ENCODE measurements at places on chromosomes 2 and 18.

DNA sequence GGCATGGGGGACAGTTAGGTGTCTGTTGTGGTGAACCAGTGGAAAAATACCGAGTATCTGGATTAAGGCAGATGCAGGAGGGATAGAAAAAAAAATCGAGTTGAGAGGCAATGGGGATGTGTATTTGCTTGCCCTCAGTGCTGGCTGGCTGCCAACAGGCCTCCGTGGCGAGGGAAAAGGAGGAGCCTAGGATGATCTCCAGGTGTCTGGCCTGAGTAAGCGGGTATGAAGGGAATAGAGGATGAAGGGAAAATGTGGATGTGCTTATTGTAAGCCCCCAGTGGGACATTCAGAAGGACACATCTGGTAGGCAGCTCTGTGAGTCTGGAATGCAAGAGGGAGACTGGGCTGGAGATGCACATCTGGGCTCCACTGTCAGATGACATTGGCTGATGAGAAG is 22.8 kb downstream of the KCNS3 start:
- H3K4me1 ChIP-seq, result no peaks in the 10 kb centered on the region
- H3K36me3 ChIP-seq, result no peaks in the 10 kb centered on the region

DNA sequence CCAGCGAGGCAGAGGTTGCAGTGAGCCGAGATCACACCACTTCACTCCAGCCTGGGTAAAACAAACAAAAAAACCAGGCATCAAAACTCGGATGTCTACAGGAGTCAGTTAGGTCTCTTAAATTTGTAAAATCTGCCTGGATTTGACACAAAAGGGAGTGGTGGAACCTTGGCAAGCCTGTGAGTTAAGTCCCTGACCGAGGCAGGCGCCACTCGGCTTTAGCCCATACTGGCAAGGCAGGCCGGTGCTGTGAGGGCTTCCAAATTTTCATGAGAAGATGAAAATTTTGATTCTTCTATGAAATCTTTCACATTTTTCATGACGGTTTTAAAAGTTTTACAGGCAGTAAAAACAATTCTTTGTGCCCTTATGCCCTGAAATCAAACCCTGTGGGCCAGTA is 165.8 kb downstream of the FMNL2 start:
- H3K36me3 ChIP-seq, result no peaks in the 10 kb centered on the region
- no peaks in the 10 kb centered on the region for H3K27me3 ChIP-seq
- H3K4me3 ChIP-seq, result no peak overlapping the region
- peak overlapping the region; percentile 2 for H3K27ac ChIP-seq

GRCh38 chr2:221502270-221503010 is 69.7 kb downstream of the EPHA4 start:
- no peaks in the 10 kb centered on the region for H3K27me3 ChIP-seq
- no peak for DNase-seq
- H3K4me1 ChIP-seq, result peaks cover 9% of the 10 kb centered on the region
- no peak overlapping the region for H3K27ac ChIP-seq

- H3K4me3 ChIP-seq, result no peak overlapping the region
- no peak overlapping the region for H3K27ac ChIP-seq
Observed at GRCh38 chr2:231597014-231597611, 4.4 kb downstream of the TEX44 start.

DNA sequence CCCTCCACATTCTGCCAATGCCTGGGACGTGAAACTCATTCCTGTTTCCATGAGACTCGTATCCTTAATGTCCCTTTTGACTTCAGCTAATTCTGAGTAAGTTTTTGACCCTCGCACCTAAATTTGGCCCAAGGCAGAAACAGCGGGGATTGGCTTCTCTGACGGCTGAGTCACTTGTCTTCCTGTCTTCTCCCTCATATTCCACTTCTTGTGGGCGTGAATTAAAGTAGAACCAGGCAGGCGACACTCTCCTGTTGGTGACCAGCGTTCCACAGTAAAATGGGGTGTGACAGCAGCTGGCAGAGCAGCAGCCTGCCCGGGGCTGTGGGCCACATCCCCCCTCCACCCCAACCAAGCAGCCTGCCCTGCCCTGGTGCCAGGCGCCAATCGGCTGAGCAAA is 15.5 kb downstream of the TTC32 start:
- H3K4me1 ChIP-seq, result no peaks in the 10 kb centered on the region
- H3K27me3 ChIP-seq, result no peaks in the 10 kb centered on the region
- no peak overlapping the region for H3K4me3 ChIP-seq
- H3K27ac ChIP-seq, result no peak overlapping the region
- DNase-seq, result no peak

- H3K4me3 ChIP-seq, result no peak overlapping the region
- no peaks in the 10 kb centered on the region for H3K27me3 ChIP-seq
- H3K27ac ChIP-seq, result no peak overlapping the region
Observed at GRCh38 chr2:27909901-27910300, 19.4 kb downstream of the BABAM2 start.

GRCh38 chr2:159895258-159896065 is 97.5 kb upstream of the CD302 start:
- no peak overlapping the region for H3K4me3 ChIP-seq
- H3K27me3 ChIP-seq, result no peaks in the 10 kb centered on the region
- H3K36me3 ChIP-seq, result no peaks in the 10 kb centered on the region
- H3K27ac ChIP-seq, result no peak overlapping the region

DNA sequence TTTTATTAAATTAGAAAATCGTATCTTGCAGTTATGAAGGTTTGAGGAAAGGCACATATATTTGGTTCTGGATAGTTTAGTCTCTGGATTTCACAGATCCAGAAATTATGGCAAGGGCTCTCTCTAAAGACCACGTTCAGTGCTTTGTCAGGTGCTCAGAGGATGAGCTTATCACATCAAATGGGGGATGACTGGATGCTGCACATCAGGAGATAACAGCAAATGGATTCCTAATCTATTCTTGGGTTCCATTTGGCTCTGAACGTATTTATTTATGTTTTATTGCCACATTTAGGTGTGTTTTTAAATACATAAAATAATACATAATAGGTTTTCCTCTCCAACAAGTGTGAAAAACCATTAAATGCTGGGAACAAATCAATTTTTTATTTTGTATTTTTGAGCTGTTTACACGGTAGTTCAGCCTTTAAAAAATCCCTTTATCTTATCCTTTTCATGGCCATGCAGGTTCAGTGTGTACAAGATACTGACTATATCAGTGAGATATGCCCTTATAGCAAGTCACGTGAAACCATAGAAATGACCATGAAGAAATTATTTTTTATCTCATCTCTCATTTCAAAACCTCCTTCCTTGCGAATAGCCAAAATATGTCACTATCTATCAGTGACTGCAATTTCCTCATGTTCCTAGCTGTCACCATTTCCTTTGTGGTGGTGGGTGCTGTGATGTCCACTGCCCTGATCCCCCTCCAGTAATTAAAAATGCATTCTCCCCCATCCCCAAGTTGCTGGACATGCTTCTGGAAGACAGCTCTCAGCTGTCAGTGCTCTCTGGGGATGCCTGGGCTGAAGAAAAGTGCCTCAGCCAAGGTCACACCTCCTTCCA is 25.9 kb upstream of the CXCR4 start:
- no peaks in the 10 kb centered on the region for H3K36me3 ChIP-seq
- no peak overlapping the region for H3K27ac ChIP-seq
- no peak for DNase-seq
- H3K4me1 ChIP-seq, result peaks cover 17% of the 10 kb centered on the region
- no peak overlapping the region for H3K4me3 ChIP-seq

- H3K4me1 ChIP-seq, result peaks cover 8% of the 10 kb centered on the region
- H3K27ac ChIP-seq, result no peak overlapping the region
- H3K4me3 ChIP-seq, result no peak overlapping the region
- peaks cover 4% of the 10 kb centered on the region for H3K36me3 ChIP-seq
- DNase-seq, result no peak
Observed at GRCh38 chr2:143473820-143474219, 344.6 kb downstream of the ARHGAP15 start.

DNA sequence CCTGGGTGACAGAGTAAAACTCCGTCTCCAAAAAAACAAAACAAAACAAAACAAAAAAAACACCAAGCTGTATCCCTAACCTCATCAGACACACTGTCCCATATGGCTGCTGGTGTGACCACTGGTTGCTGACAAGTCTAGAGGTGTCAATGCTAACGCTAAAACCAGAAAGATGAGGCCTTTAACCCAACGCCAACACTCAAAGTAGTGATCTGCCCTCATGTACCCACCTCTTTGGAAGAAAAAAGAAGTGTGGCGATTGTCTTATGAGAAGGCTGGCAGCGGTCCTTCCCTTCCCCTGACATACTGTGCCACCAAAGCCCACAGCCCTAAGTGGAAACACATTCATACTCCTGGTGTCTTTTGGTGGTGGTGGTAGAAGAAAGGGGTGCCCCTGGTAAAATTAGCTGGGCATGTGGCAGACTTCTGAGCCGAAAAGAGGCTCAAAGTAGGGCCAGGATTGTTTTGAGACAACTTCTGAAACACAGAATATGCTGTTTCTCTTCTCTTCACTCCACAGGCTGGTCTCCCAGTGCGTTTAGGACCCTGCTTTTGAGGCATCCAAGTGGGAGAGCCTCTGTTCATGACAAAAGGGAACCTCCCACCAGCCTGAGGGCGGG is 9.8 kb downstream of the SERTAD2 start:
- no peak for DNase-seq
- no peaks in the 10 kb centered on the region for H3K27me3 ChIP-seq
- no peak overlapping the region for H3K4me3 ChIP-seq
- peaks cover 4% of the 10 kb centered on the region for H3K36me3 ChIP-seq

- no peaks in the 10 kb centered on the region for H3K27me3 ChIP-seq
- DNase-seq, result no peak
- peaks cover 17% of the 10 kb centered on the region for H3K36me3 ChIP-seq
- peaks cover 17% of the 10 kb centered on the region for H3K4me1 ChIP-seq
Observed at GRCh38 chr2:101828673-101829334, 131.3 kb downstream of the MAP4K4 start.

- H3K4me3 ChIP-seq, result no peak overlapping the region
- no peaks in the 10 kb centered on the region for H3K4me1 ChIP-seq
- DNase-seq, result no peak
- no peak overlapping the region for H3K27ac ChIP-seq
- H3K36me3 ChIP-seq, result no peaks in the 10 kb centered on the region
Observed at GRCh38 chr2:152584301-152584700, 133.0 kb downstream of the PRPF40A start.

GRCh38 chr2:239245107-239245506 is 155.7 kb downstream of the HDAC4 start:
- H3K27me3 ChIP-seq, result no peaks in the 10 kb centered on the region
- peaks cover 26% of the 10 kb centered on the region for H3K36me3 ChIP-seq
- peaks cover 22% of the 10 kb centered on the region for H3K4me1 ChIP-seq
- H3K27ac ChIP-seq, result peak overlapping the region; percentile 12
- H3K4me3 ChIP-seq, result no peak overlapping the region

- no peaks in the 10 kb centered on the region for H3K27me3 ChIP-seq
- no peak overlapping the region for H3K27ac ChIP-seq
- peaks cover 13% of the 10 kb centered on the region for H3K4me1 ChIP-seq
Observed at GRCh38 chr2:15967415-15968279, 27.3 kb downstream of the MYCN start.

- no peak for DNase-seq
- H3K27me3 ChIP-seq, result no peaks in the 10 kb centered on the region
- H3K27ac ChIP-seq, result no peak overlapping the region
- H3K36me3 ChIP-seq, result no peaks in the 10 kb centered on the region
Observed at GRCh38 chr2:159573846-159574606, 42.3 kb downstream of the BAZ2B start.

GRCh38 chr2:33212151-33212550 is 264.3 kb upstream of the RASGRP3 start:
- no peaks in the 10 kb centered on the region for H3K4me1 ChIP-seq
- no peaks in the 10 kb centered on the region for H3K36me3 ChIP-seq
- H3K4me3 ChIP-seq, result no peak overlapping the region
- H3K27ac ChIP-seq, result no peak overlapping the region
- no peak for DNase-seq

DNA sequence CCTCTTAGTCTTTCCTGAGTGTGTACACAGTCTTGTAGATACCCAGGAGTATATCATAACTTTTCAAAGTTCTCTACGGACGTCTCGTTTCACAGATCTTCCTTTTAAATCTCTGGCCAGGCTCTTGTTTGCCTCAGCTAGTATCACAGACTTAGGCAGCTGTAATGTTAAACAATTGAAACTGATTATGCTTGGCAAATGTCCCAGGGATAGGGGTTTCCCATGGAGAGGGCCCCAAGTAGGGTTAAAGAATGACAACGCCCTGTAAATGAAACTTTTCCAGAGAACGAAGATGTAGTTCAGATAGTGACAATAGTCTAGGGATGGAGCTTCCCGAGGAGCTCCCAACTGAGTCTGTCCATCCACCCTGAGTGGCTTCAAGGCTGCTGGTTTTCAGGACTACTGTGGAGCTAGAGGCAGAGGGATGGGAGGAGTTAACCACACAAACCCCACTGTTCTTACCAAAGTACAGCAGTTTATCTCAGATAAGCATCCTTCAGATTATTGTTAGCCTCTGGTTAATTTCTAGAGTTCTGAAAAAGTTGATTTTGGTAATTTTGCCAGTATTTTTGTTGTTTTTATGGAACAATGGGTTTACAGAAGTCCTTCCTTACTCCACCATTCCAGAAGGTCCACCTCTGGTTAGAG is 9.1 kb downstream of the NEURL3 start:
- no peak for DNase-seq
- no peaks in the 10 kb centered on the region for H3K27me3 ChIP-seq
- H3K36me3 ChIP-seq, result no peaks in the 10 kb centered on the region
- H3K4me3 ChIP-seq, result no peak overlapping the region
- peaks cover 6% of the 10 kb centered on the region for H3K4me1 ChIP-seq
- peak overlapping the region; percentile 29 for H3K27ac ChIP-seq

GRCh38 chr18:8730080-8730827 is 24.9 kb downstream of the MTCL1 start:
- H3K27ac ChIP-seq, result no peak overlapping the region
- H3K36me3 ChIP-seq, result no peaks in the 10 kb centered on the region
- no peaks in the 10 kb centered on the region for H3K4me1 ChIP-seq
- no peaks in the 10 kb centered on the region for H3K27me3 ChIP-seq
- DNase-seq, result no peak
- H3K4me3 ChIP-seq, result no peak overlapping the region

DNA sequence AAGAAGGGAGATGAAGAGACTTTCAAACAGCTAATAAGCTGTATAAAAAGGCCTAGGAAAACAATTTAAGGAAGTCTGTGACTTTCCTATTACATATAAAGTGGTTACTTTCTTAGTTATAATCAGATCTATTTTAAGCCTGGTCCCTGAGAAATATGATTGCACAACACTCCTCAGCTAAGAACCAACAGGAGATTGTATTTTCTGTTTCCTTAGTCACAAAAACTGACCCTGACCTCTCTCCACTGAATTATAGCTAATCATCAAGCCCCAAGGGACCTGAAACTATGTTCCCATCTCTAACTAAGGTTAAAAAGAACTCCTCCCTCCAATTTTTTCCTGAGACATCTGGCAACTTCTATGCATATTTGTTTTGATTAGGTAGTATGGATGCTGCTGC is 106.9 kb downstream of the ROCK1 start:
- DNase-seq, result no peak
- no peak overlapping the region for H3K27ac ChIP-seq
- no peaks in the 10 kb centered on the region for H3K4me1 ChIP-seq
- no peaks in the 10 kb centered on the region for H3K27me3 ChIP-seq
- H3K36me3 ChIP-seq, result peaks cover 43% of the 10 kb centered on the region
